ENCODE measurements at places on chromosomes 4 and X.

GRCh38 chr4:81740487-81740886, 268.8 kb upstream of the RASGEF1B start:
- no peak for DNase-seq

- no peak for DNase-seq
These were observed 337.0 kb downstream of the PDGFC start for GRCh38 chr4:156634612-156635011.

DNA sequence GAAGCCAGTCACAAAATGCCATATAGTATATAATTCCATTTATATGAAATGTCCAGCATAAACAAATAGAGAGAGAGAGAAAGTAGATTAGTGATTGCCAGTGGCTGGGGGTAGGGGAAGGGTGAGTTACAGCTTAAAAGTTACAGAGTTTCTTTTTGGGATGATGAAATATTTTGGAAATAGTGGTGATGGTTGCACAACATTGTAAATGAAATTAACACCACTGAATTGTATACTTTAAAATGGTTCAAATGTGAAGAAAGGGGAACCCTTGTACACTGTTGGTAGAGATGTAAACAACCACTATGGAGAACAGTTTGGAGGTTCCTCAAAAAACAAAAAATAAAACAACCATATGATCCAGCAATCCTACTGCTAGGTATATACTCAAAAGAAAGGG, 131.2 kb upstream of the GPC4 start:
- no peak for DNase-seq

- DNase-seq: no peak
These were observed 12.0 kb downstream of the WFS1 start for GRCh38 chr4:6281436-6282313.
